ENCODE measurements at places on chromosomes 5 and 9. TPM values are rescaled to one million over a fixed set of nuclear protein-coding genes. Genes with fewer than 3 reads are reported as not detected.

Gene SLC27A6
- 8.8 TPM for total RNA-seq

Gene PCA3
- total RNA-seq: 0.26 TPM

Gene TXNDC8
- total RNA-seq: not detected

Gene CAST
- total RNA-seq: 231 TPM

Gene LRRC19
- 0.11 TPM for total RNA-seq
